ENCODE measurements at places on chromosomes 2 and 18. TPM values are rescaled to one million over a fixed set of nuclear protein-coding genes. Genes with fewer than 3 reads are reported as not detected.

KCNG2 gene
- total RNA-seq: 6.7 TPM

DNA sequence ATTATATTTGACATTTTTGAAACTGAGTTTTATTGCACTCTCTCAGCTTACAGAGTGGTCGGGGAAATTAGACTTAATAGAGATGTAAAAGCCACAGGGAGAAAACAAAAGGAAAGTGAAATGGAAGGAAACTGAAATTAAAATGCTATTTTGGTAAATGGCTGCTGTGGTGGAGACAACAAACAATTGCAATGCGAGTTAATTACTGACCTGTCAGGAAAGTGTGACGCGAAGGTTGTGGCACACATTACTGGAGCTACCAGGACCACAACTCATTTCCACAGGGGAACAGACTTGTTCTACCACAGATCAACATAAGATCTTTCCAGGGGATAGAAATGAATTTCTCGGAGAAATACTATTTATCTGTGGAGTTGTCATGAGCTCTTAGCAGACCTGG lies 19.5 kb downstream of the ARHGAP15 start:
- no peak overlapping the region for H3K27ac ChIP-seq
- no peaks in the 10 kb centered on the region for H3K36me3 ChIP-seq
- no peak overlapping the region for H3K4me3 ChIP-seq
- H3K27me3 ChIP-seq: no peaks in the 10 kb centered on the region
- DNase-seq: no peak
- H3K4me1 ChIP-seq: no peaks in the 10 kb centered on the region

- no peak for DNase-seq
- peaks cover 33% of the 10 kb centered on the region for H3K4me1 ChIP-seq
- no peak overlapping the region for H3K4me3 ChIP-seq
- H3K27me3 ChIP-seq: no peaks in the 10 kb centered on the region
- H3K27ac ChIP-seq: no peak overlapping the region
Observed at GRCh38 chr18:31491586-31491985, 6.4 kb upstream of the DSG2 start.

- no peak for DNase-seq
- H3K4me3 ChIP-seq: no peak overlapping the region
- H3K4me1 ChIP-seq: no peaks in the 10 kb centered on the region
- H3K36me3 ChIP-seq: no peaks in the 10 kb centered on the region
- no peaks in the 10 kb centered on the region for H3K27me3 ChIP-seq
Observed at GRCh38 chr2:28322981-28323396, 69.7 kb upstream of the FOSL2 start.

DNA sequence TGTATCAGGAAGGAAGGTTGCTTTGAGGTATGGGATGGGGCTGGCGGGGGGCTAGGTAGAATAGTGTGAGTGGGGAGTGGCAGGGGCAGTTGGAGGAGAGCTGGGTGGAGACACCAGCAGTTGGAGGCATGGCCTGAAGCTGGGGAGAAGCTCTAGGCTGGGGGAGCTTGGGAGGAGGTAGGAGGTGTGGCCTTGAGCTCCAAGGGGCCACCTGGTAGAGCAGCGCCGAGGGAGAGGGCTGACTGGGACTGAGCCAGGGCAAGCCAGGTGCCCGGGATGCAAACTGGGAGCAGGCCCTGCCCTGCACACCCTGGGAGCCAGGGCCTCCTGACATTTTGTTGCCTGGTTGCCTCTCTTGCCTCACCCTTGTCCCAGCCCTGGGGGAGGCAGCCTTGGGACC lies 33.1 kb upstream of the PDIA6 start:
- peaks cover 6% of the 10 kb centered on the region for H3K4me1 ChIP-seq
- no peak overlapping the region for H3K4me3 ChIP-seq
- H3K36me3 ChIP-seq: no peaks in the 10 kb centered on the region
- H3K27ac ChIP-seq: peak overlapping the region; percentile 55
- no peaks in the 10 kb centered on the region for H3K27me3 ChIP-seq
